Cardiac muscle cell (in vitro differentiated cells and primary cell): ENCODE measurements at places on chromosomes 11 and 22. TPM values are rescaled to one million over a fixed set of nuclear protein-coding genes. Genes with fewer than 3 reads are reported as not detected.

DNA sequence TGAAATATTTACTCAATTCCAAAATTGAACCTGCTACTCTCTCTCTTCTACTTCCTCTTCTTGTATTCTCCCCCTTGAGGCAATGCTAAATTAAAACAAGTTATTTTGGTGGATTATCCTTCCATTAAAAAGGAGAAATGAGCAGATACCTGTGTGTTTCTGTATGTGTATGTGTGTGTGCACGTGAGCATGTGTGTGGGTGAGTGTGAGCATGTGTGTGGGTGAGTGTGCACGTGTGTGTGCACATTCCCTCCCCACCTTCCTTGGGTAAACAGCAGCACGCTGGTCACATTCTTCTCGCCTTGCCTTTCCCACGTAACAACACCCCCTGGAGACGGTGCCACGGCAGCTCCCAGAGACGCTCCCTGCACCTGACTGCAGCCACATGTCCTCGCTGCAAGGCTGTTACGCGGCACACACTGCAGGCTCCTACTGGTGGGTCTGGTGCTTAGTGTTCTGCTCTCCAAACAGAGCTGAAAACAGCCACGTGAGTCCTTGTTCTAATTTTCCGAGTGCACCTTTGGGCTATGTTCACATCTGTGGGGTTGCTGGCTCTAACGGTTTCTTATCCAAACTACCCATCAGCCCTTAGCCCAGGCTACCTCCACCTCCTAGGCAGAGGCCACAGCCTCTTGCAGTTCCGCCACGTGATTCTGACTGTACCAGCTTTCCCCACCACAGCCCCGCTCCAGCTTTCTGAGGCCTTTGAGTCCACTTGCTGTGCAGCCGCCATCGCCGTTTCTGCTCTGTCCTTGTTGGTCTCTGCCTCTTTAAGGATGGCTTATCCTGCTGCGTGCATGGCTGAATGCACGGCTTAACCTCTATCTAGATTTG, 123.4 kb downstream of the CTTN start:
- DNase-seq, result no peak

GRCh38 chr22:27435844-27436576, 365.5 kb downstream of the MN1 start:
- DNase-seq, result peak; percentile 51

DNA sequence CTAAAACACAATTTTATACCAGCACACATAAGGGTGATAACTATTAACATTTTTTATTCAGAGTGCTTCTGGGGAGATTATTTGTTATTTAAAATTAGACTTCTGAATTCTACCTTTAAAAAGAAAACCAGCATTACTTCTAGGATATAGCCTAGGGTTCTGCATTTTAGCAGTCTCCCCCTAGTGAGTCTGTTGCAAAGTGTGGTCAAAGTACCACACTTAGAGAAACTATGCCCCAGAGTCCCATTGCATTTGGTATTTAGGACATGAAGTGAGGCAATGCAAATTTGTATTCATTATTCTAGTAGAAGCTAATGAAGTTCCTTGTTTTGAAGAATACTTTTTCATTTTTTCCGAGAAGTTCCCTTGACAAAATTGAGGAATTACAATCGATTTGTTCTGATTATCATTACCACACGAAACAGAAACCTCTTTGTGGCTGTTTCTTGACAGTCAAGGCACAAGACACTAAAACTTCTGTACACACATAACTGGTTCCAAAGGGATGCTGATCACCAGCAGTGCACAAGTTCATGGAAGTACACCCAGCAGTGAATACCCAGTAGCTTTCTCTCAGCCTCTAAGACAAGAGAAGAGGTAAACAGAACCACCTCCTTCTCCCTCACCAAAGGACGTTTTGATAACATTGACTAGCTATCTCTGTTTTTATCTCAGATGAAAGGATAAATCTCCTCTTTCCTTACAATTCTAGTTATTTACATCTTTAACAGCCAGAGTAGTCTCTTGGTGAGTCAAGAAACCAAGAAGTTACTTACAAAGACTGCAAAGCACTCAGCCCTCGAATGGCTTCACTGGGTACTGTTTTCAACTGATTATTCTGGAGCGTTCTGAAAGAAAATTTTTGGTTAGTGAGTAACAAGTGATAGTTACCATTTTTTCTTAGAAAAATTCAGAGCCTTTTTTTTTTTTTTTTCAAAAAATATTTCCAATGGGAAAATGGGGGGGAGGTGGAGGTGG, 27.6 kb upstream of the CCDC34 start:
- no peak for DNase-seq

DNA sequence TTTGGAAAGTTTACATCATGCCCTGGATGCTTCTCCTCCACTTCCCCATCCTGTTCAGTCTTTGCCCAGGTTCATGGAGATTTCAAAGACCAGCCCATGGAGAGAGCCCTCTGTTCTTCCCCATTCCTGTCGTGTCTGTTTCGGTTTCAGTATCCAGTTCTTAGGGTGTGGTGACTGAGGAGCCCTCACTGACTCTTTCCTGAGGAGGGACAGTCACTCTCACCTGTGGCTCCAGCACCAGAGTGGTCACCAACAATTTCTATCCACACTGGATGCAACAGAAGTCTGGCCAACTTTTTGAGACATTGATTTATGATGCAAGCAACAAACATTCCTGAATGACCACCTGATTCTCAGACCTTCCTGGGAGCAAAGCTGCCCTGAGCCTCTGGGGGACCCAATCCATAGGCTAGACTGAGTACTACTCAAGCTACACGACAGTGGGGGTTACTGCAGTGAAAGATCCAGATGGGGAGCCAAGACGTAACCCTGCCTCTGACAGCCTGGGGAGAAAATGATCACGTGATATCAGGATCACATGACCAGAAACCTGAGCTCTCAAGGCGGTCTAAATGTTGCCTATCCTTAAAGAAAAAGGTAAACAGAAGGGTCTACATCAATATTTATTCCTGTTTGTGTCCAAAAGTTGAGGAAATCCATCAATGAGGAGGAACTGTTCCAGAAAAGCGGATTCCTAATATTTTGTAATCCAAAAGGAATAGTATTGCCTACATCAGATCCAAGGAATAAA, 76.2 kb upstream of the VPREB1 start:
- no peak for DNase-seq

DNA sequence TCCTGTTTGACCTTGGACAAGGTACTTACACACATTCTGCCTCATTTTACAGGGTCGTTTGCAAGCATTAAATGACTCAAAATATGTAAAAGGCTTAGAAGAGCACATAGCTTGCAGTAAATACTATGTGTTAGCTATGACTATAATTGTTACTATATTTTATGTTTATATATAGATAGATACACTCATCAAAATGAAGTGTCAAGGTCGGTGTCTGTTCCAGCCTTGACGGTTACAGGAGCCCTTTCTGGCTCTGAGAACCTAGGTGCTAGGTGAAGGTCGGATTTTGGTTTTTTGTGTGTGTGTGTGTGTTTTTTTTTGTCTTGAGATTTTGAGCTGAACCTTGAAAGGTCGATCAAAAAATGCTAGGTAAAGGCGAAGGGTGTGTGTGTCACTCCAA, 24.5 kb upstream of the LIMK2 start:
- DNase-seq, result no peak

DNA sequence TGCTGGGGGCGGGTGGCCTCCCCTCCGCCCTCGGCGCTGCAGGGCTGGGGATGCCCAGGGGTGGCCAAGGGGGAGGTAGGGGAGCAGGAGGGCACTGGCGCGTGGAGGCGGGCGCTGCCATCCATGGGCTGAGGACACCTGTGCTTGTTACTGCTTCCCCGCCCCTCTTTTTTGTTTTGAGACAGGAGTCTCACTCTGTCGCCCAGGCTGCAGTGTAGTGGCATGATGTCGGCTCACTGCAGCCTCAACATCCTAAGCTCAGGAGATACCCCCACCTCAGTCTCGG, 683 bp upstream of the FADS3 start:
- no peak for DNase-seq

- no peak for DNase-seq
Measured at GRCh38 chr22:23109441-23109978, 32.3 kb downstream of the RSPH14 start.

DNA sequence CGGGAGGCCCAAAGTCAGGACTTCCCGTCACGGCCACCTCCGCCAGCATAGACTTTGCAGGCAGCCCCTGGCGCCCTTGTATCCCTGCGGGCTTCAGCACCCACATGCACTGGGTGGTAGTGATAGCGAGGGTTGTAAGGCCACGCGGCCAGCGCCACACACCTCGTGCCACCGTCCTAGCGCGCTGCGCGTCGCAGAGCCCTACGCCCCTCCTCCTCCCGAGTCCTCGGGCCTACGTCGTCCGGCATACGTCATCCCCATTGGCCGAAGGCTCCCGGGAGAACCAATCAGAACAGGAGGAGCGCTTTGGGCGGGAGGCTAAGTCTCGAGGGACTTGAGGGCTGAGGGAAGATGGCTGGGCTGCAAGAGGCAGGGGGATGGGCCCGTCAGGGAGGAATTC, 1.3 kb upstream of the BTBD18 start:
- DNase-seq, result no peak

DNA sequence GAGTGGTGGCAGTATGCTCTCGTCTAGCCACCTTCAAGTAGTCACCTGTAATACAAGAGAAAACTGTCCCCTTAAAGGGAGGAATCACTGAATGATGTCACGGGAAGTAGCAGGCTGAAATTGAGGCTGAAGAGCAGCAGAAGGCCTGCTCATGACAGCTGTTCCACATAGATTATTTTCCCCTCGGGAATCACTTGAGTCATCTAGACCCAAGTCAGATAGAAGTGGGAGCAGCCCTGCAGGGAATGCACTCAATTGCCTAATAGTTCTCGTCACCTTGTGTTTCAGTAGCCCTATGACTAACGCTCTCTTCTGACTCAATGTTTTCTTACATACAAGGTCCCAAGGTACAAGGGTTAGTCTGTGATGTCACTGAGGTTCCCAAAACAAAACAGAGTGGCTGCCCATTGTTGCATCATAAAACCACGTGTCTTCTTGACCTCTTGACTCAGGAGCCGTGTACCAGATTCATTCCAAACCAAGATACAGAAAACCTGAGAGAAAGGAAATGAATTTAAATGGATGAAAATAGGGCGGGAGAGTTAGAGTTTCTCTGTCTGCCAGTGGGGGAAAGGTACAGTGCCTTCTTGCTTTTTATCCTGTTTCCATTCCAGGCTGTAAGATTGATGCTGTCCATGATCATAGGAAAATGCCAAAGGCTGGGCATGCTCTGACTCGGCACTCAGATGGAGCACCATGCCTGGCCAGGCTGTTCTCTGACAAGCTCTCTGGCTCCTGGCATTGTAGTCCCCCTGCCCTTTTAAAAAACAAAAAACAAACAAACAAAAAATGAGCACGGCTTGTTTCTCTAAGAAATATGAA, 21.6 kb upstream of the C11orf96 start:
- no peak for DNase-seq

GRCh38 chr22:35997438-35997837, 31.2 kb downstream of the RBFOX2 start:
- DNase-seq, result peak; percentile 76

DNA sequence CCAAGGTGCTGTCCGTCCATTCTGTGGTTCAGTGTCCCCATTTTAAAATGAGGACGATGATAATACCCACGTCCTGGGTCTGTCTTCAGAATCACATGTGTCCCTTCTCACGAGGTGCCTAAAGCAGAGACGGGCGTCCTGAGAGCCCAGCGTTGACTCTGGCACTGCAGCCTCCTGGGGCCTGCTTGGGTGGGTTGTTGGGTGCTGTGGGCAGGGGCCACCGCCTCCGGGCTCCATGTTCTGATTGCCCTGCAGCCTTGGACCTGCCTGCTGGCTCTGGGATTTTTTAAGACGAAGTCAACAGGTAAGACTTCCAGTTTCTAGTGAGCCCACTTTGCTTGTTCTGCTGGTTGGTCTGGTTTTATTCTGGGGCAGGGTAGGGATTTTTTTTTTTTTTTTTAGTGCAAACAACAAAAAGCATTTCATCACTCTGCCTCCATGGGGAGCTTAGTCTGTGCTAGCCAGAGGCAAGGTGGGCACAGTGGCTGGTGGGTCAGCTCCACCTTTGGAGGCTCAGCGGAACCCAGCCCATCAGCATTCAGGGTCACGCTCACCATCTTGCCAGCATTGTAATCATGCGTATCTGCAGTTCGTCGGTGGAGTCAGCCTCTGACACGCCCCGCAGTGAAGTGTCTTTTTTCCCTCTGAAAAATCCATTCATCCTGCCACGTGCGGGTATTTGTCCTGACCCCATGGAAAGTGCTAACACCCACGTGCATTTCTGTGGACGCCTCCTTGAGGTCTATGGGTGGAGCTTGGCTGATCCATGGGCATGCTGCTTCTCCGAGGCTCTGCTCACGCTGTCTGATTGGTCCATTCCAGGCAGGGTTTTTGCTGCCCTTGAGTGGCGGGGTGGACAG, 28.3 kb downstream of the NADSYN1 start:
- no peak for DNase-seq

GRCh38 chr22:27133019-27133431, 475.6 kb downstream of the MIAT start:
- DNase-seq, result no peak

DNA sequence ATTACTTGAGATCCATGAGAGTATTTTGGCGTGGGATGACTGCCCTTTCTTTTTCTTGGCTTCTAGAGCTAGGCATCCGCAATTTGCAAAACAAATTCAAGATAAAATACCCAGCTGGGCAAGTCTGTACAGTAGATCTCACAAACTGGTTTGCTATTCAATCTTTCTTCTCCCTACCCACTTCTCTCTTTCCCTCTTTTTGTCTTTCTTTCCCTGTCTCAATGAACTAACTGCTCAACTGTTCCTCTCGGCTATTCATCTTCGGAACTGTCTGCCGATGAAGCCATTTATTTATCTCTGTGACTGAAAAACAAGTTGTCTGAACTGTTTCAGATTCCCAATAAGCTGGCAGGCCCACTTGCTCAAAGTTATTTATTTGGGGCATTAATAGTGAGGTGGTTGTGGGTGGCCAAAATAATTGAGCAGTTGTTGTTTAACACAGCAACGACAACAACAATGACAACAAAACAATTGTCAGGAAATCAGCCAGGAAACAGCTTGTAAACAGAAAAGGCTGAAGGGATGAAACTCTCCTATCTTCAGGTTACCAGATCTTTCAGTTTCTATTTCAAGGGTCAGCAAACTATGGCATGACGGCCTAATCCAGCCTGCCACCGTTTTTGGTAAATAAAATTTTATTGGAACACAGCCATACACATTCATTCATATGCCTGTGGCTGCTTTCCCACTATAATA, 76.0 kb upstream of the MTMR2 start:
- DNase-seq, result peak; percentile 29

- no peak for DNase-seq
Measured at GRCh38 chr11:127448101-127448500, 447.5 kb upstream of the KIRREL3 start.

GRCh38 chr11:93196816-93197379, 893 bp downstream of the SLC36A4 start:
- DNase-seq, result no peak

The MMP26 gene
- not detected in 2 replicates for total RNA-seq

The XKR3 gene
- total RNA-seq, result not detected in 2 replicates

The CTSW gene
- total RNA-seq, result not detected in 2 replicates
